NCI-H187 treated with DMSO at 0.1 percent for 48 hours (cell line): ENCODE measurements at places on chromosomes 4 and X.

GRCh38 chr4:124530464-124531077 lies 182.0 kb downstream of the ANKRD50 start:
- no peak for DNase-seq

DNA sequence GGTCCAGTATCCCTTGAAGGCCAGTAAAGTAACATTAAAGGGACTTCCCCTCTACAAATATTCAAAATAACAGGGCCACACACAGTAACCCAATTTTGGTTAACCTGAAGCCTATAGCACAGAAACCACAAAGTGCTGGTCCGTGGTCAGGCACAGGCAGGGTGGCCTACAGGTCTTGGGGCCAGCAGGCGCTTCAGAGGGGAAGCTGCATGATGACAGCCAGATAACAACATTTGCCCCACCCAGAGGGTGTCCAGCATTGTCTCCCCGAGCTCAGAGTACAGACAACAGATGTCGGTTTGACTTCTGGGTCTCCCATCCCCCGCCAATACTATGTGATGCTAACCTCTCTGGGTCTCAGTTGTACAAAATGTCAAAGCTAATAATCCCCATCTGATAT lies 51.1 kb downstream of the SH3KBP1 start:
- DNase-seq = no peak

DNA sequence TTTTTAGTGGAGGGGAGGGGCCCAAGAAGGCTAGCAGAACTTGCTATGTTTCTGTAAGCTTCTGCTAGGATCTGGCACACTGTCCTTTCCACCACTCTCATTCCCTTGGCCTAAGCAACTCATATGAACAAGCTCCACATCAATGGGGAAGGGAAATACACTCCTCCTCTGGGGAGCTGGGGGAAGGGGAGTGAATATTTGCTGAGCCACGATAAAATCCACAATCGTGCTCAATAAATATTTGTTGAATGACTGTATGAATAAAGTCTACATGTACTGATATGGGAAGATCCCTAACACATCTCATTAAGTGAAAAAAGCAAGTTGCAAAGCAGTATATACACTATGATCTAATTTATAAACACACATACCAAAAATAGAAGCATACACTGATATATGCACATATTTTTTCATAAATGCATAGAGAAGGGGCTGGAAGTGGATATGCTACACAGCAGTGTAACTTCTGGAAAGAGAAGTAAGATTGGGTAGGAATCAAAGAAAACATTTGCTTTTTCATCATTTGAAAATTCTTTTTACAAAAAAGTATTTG lies 95.8 kb upstream of the EFHC2 start:
- DNase-seq = no peak

DNA sequence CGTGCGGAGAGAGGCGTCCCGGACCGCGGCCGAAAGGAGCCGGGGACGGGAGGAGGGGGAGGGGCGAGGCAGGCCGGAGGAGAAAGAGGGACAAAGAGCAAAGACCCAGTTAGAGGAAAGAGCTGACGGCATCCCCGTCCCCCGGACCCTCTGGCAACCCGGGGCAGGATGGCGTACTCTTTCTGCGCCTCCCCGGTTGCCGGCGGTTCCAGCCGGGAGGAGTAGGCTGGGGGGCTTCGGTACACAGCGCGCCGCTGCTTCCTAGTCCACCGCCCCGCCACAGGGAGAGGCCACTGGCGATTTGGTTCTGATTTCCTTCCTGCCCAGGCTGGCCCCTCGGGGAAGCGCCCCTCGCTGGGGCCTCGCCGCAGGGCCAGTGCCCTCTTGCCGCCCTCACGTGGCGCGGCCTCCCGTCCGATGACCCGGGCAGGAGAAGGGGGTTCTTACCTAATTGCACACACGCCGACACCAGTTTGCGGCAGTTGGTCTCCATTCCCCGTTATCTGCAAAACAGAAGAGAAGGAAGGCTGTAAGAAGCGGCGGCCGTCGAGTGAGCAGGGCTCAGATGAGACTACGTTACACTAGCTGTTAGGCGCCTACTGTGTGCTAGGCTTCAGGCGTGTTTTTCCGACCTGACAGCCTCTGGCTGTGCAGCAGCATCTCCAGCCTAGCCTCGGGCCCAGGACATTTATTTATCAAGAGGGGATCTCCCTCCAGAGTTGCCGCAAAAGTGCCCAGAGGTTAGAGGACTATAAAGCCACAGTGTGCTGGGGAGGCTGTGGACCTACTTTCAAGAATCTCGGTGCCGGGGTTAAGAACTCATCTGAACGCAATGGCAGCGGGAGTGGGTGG lies 9.9 kb upstream of the PITX2 start:
- no peak for DNase-seq

- DNase-seq = no peak
Observed at GRCh38 chr4:167020410-167020809, 213.9 kb downstream of the SPOCK3 start.

- no peak for DNase-seq
Observed at GRCh38 chr4:31185014-31185585, 464.9 kb downstream of the PCDH7 start.

DNA sequence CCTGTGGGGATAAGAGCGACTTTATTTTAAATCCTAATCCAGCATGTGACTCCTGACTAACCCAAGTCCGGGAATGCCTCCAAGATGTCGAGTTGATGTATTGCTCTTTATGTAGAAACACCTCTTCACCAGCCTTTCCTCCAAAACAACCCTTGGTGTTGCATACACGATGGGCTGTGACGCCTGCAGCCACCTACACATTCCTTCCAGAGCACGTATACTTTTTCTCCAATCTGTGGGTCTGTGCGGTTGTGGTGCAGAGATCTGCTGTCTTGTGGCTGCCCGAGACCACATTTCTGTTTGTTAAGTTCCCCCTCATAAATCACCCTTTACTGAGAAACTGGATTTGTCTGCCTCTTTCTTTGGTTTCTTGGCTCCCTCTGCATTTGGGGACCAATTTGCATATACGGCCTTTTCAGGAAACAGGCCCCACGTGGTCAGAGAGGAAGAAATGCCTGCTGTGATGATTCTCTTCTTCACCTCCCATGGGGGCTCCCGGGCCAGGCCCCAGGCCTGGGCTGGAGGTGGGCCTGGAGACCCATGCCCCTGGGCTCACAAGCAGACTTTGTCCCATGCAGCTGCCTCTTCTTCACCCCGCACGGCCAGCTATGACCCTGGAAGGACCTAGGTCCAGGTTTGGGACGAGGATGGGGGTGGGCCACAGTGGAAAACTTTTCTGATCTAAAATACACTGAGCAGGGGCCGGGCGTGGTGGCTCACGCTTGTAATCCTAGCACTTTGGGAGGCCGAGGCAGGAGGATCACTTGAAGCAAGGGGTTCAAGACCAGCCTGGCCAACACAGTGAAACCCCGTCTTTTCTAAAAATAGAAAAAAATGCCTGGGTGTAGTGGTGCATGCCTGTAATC lies 21.4 kb upstream of the AFAP1 start:
- DNase-seq = no peak

GRCh38 chr4:83413676-83414075 lies 41.9 kb downstream of the HELQ start:
- DNase-seq = no peak

GRCh38 chr4:98728433-98728832 lies 70.0 kb upstream of the TSPAN5 start:
- no peak for DNase-seq

GRCh38 chrX:100643956-100644860 lies at the start of gene SRPX2:
SRPX2 (plus strand) TSS chrX:100644199; CDS start chrX:100646323, 2,124 bp downstream.
- DNase-seq = no peak

GRCh38 chrX:143615851-143616250 lies 20.1 kb downstream of the SLITRK4 start:
- DNase-seq = no peak

GRCh38 chrX:31388946-31389345 lies 317.1 kb upstream of the FTHL17 start:
- DNase-seq = no peak

DNA sequence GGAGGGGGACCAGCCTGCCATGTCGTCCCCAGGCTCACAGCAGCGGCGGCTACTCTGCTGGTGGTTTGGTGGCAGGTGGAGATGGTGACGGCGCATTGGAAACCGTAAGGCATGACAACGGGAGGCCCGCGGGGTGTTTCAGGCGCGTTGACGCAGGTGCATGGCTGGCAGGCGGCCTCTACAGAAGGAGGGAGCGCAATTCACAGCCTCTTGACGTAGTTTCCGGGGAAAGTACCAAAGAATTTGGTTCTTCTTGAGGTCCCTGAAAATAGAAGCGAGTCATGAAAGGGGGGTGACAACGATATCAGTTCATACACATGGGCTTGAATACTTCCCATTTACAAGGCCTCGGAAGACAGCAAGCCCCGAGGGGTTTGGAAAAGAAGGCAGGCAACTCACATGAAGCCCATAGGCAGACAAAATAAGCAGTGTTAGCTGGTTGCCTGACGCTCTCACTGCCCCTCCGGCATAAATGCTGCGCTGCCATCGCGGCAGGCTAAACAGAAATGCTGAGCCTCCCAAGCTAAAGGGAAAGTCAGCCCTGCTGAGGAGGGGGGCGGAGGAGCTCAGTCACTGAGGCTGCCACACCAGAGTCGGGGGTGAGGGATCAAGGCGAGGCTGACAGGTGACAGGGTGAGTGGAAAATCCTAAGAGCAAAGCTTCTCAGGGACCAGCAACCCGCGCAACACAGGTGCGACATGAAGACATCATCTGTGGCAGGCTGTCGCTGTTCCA lies 52.3 kb upstream of the PDLIM3 start:
- DNase-seq = no peak

- DNase-seq = no peak
Observed at GRCh38 chr4:184462724-184463123, 11.6 kb downstream of the IRF2 start.

DNA sequence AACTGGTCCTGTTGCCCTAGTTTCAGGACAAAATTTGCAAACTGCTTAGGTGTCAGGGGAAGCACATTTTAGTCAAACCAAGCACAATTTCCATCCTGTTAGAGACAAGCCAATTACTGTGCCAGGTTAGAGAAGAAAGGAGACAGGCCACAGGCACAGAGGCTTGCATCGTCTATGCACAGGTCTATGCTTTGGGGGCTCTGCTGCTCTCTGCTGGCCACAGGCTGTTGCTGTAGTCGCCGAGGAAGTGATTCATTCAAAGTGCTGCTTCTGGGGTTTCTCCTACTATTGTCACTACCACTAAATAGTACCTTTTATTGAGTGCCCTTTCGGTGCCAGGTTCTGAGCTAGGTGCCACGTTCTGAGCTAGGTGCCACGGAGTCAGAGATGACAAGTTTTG lies 45.5 kb downstream of the VGLL1 start:
- no peak for DNase-seq

- peak; percentile 12 for DNase-seq
Observed at GRCh38 chr4:139214039-139214534, 37.1 kb upstream of the ELF2 start.

GRCh38 chrX:92231391-92231790 lies 452.2 kb downstream of the PCDH11X start:
- DNase-seq = no peak

GRCh38 chr4:143701365-143701764 lies 890 bp upstream of the FREM3 start:
- no peak for DNase-seq

DNA sequence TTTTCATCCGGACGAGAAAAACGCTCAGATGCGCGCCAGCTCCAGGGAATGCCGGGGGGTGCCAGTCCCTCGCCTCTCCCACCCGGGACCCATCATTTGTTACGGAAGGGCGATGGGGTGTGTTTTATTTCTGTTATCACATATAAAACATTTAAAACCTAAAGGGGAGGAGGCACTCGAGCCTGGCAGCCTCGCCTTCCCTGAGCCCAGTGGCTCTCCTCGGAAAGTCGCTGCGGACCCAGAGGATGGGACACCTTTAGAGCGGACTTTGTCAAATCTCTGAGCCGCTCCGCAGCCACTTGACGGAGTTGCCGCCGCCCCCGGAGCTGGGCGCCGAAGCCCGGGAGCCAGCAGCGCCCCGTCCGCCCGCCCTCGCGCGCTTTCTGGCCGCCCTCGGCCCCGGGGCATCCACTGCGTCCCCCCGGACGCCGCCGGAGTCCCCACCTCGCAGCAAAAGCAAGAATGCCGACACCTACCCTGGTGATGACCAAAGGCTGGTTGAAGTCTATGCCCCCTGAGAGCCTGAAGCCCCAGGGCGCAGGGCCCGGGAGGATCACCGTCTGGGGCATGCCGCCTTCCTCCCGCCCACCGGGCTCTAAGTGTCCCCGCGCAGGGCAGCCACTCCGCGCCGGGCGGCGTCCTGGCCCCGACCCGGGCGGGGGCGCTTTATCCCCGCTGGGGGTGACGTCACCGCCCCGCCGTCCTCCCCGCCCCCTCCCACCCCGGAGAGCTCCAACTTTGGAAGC lies at the start of gene PDLIM3:
PDLIM3 (minus strand) TSS at position 642 of the 746 bp plus-strand sequence; CDS start at position 569, 73 bp downstream.
- no peak for DNase-seq

- no peak for DNase-seq
Observed at GRCh38 chrX:19673375-19674040, 158.2 kb upstream of the MAP3K15 start.

DNA sequence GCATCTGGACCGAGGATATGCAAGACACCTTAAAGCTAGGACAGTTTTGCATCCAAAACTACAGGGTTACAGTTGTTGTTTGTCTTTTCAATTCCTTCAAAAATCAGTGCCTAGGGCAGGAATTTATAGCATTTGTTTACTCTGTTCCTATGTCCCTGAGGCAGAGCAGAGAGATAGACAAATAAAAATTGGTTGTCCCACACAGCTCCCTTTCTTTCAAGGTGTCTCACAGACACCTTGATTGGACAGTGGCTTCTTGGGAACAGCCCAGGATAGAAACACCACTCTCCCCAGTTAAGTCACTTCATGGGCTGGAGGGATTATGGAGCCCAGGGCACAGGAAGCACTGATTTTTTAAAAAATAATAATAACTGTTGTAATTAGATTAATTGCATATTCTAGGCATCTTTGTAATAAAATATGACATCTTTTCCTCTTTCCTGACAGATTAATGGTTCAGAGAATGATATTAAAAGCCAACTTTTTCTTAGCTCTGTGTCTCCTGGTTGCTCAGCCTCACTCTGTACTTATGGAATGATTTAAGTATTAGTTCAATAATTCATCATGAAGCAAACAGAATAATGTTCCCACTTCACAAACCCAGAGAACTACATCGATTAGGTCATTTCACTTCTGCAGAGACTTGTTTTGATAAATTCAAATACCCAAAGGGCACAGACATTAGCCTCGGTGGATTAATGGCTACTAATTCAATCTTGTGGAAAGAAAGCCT lies 8.2 kb downstream of the MAGEB17 start:
- no peak for DNase-seq

- DNase-seq = no peak
Observed at GRCh38 chrX:41381685-41382084, 47.7 kb downstream of the DDX3X start.

- no peak for DNase-seq
Observed at GRCh38 chrX:55279832-55280231, 15.1 kb upstream of the PAGE3 start.
